HL-60 (cell line): ENCODE measurements at places on chromosomes 4 and X.

DNA sequence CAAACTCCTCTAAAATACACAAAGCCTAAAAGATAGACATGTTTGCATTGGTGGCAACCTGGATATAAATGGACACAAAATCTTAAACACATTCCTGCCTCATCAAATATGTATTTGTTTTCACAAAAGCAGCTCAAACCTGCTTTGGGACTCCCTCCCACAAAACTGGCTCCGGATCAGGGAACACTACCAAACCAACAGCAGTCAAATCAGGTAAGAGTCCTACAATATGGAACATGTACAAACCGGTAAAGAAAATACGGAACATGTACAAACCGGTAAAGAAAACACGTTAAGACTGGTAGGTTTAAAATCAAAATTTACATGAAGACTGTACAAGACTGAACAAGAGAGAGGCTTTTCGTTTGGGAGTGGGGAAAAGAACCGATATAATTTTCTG is 4.3 kb downstream of the AMTN start:
- DNase-seq, result no peak

DNA sequence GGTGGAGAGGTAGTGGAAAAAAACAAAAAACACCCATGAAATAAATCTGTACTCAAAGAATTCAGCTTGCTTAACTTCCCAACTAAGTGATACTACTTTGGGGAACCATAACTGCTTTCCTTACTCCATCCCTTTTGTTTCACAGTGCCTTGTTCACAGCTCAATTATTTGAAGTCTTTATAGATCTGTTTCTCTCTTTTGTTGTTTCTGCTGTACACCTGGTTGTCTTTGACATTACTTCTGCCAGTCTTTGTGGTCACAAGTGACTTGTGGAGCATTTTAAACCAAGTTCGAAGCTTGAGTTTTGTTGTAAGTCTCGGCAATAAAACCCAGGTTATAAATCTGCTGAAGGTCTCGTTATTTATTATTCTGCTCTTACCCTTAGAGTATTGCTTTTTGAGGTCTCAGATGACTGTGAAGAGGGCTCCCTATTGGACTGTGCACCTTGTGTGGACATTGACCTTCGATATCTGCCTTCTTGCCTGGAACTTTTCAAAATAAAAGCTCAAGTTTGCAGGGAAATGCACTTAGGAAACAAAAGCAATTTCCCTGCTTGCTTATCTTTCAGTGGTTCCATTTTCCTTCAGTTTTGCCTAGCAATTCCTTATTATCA is 59.8 kb downstream of the ANK2 start:
- DNase-seq, result no peak

DNA sequence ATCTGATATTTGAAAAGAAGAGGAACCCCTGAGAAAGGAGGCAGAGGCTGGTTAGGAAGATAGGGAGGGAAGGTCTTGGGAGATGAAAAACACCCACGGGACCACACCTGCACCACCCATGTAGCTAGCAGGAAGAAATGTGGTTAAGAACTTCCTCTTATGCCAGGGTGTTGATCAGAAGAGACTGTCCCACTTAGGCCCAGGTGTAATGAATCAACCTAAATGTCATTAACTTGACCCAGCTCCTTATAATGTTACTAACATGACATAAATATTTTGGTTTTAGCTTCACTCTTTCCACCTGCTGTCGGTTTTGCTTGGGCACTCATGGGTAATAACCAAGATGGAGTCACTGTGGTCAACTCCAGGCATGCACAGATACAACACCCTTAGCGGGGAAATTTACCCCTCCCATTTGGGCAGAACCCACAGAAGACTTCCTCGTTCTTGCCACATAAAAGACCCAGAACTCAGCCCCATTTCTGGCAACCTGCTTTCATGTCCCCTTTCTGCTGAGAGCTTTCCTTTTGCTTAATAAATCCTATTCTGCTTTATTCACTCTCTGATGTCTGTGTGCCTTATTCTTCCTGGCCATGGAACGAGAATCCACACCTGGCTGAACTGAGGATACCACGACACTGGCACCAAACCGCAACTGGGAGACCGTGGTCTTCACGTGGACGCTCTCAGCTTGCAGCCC is 46.8 kb downstream of the ZNF141 start:
- DNase-seq, result no peak

GRCh38 chrX:9562851-9563250 is 98.0 kb downstream of the TBL1X start:
- no peak for DNase-seq

- peak; percentile 25 for DNase-seq
Observed at GRCh38 chrX:136204571-136204970, 46.6 kb downstream of the MAP7D3 start.

- no peak for DNase-seq
Observed at GRCh38 chr4:139919004-139919403, 235.0 kb downstream of the MAML3 start.

GRCh38 chrX:154482786-154483185 is 3.6 kb downstream of the UBL4A start:
- no peak for DNase-seq

DNA sequence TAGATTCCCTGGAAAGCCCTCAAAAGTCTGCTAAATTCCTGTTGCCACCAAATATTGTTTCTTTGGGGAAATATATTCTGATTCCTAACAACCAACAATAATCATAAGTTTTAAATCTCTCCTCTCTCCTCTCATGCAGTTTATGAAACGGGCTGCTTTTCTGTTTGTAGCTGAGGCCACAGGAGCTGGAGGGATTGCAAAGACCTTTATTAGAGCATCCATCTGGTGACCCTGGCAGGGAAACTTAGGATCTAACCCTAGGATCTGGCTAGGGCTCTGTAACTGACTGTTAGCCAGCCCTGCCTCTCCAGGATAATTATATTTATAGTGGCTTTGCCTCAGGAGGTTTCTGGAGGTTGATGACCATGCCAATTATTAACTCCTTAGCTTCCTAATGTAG is 56.9 kb downstream of the SMAD1 start:
- DNase-seq, result no peak

DNA sequence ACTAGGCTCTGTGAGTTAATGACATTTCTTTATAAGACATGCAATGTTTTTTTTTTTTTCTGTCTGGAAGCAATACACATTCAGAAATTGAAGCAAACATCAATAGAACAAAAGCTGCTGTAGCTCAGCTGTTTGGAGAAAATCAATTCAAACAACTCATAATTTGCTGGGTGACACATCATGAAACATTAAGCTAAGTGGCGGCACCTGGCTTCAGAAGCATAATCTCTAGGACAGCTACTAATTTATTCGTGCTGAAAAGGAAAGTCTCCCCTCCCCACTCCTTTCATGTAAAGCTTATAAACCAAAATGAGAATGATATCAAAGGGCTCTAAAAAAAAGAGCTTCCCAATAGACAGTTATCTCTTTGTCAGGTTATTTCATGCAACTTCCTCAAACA is 73.9 kb downstream of the LUZP4 start:
- DNase-seq, result no peak
